Adrenal gland (tissue), 19 donors: ENCODE measurements at places on chromosomes 1 and 21. TPM values are rescaled to one million over a fixed set of nuclear protein-coding genes. Genes with fewer than 3 reads are reported as not detected.

FCN3 gene
- total RNA-seq: 17.8 TPM

PKP1 gene
- 0.42 TPM for total RNA-seq

EPHA2 gene
- 17.0 TPM for total RNA-seq

HMGCS2 gene
- total RNA-seq: not detected

RNF19B gene
- total RNA-seq: 24.3 TPM

- no peaks in the 10 kb centered on the region for H3K27me3 ChIP-seq
- H3K4me3 ChIP-seq: peak overlapping the region; percentile 16
- peak; percentile 70 for DNase-seq
- peak overlapping the region; percentile 87 for H3K27ac ChIP-seq
- H3K36me3 ChIP-seq: peaks cover 32% of the 10 kb centered on the region
- H3K4me1 ChIP-seq: peaks cover 42% of the 10 kb centered on the region
Observed at GRCh38 chr1:166839600-166840308, 479 bp downstream of the POGK start.

DNA sequence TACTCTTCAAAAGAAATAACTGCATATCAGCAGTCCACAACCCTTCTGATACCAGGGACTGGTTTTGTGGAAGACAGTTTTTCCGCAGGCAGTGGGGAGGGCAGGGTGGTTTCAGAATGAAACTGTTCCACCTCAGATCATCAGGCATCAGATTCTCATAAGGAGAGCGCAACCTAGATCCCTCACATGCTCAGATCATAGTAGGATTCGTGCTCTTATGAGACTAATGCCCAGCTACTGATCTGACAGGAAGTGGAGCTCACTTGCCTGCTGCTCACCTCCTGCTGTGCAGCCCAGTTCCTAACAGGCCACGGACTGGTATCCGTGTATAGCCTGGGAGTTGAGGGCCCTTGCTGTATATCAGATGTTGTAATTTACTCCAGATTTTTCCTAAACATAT, 11.5 kb downstream of the RO60 start:
- H3K27me3 ChIP-seq: no peaks in the 10 kb centered on the region
- H3K4me1 ChIP-seq: peaks cover 15% of the 10 kb centered on the region
- no peaks in the 10 kb centered on the region for H3K36me3 ChIP-seq
- H3K27ac ChIP-seq: no peak overlapping the region
- no peak overlapping the region for H3K4me3 ChIP-seq

DNA sequence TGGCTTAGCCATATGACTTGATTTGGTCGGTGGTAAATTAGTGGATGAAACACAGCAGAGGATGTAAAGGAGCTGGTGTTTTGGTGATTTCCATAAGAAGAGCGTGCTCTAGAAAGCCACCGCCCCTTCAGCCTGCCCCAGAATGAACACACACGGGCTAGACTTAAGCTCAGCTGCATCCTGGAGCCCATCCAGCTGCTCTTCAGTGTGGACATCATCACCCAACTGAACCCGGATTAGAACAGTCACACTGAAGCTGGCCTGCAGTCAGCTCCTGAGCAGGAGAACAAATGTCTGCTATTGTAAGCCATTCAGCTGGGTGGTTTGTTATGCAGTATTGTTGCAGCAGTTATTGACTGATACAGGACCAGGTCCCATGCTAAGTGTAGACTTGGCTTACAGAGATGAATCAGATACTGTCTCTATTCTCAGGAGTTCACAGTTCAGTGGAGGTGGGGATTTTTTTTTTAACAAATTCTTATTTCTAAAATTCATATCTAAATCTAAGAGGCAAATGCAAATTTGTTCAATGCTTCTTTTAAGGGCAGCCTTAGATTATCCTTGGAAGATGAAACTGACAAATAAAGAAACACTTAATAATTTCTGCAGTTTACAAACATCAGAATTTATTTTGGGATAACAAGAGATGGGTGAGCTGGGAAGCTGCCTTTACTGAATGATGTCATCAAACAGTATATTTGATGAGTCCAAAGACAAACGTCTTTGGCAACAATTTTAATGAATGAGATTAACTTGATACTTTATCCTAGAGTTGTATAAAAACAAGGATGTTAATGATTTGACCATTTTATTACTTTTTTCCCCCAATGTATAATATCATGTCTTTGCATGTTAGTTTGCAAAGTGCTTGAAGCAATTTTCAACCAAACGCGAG, 251.2 kb downstream of the TRABD2B start:
- H3K36me3 ChIP-seq: no peaks in the 10 kb centered on the region
- no peak overlapping the region for H3K27ac ChIP-seq
- no peaks in the 10 kb centered on the region for H3K4me1 ChIP-seq
- no peak for DNase-seq
- H3K27me3 ChIP-seq: no peaks in the 10 kb centered on the region
- H3K4me3 ChIP-seq: no peak overlapping the region

- no peaks in the 10 kb centered on the region for H3K4me1 ChIP-seq
- no peaks in the 10 kb centered on the region for H3K36me3 ChIP-seq
- H3K27ac ChIP-seq: no peak overlapping the region
Observed at GRCh38 chr1:201771466-201771865, 57.5 kb upstream of the IPO9 start.

DNA sequence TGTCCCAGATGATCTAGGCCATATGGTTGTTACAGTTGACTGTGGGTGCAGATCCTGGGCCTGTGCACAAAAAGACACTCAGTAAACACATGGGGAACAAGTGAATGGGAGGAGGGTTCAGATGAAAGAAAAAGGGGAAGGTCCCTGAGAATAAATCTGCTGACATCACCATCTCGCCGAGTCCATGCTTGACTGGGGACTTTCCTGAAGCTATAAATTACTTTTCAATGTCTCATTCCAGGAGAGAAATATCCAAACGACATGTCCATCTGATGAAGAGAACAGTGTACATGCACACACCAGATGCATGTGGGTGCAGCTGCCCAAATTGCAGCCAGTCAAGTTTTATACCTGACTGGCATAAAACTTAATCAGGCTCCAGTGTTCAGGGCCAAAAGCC, 109.0 kb downstream of the HIVEP3 start:
- DNase-seq: no peak
- no peak overlapping the region for H3K4me3 ChIP-seq
- no peak overlapping the region for H3K27ac ChIP-seq
- H3K27me3 ChIP-seq: no peaks in the 10 kb centered on the region

DNA sequence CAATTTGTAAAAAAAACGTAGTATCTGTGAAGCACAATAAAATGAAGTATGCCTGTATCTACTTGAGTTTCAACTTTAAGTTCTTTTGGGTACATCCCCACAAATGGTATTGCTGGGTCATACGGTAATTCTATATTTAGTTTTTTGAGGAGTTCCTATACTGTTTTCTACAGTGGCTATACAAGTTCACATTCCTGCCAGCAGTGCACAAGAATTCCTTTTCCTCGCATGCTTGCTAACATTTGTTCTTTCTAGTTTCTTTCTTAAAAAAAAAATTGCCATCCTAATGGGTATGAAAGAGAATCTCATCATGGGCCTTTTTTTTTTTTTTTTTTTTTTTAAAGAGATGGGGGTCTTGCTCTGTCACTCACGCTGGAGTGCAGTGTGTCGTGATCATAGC, 41.9 kb downstream of the UCK2 start:
- no peak for DNase-seq
- no peaks in the 10 kb centered on the region for H3K4me1 ChIP-seq
- no peaks in the 10 kb centered on the region for H3K27me3 ChIP-seq
- no peak overlapping the region for H3K27ac ChIP-seq
- no peak overlapping the region for H3K4me3 ChIP-seq

DNA sequence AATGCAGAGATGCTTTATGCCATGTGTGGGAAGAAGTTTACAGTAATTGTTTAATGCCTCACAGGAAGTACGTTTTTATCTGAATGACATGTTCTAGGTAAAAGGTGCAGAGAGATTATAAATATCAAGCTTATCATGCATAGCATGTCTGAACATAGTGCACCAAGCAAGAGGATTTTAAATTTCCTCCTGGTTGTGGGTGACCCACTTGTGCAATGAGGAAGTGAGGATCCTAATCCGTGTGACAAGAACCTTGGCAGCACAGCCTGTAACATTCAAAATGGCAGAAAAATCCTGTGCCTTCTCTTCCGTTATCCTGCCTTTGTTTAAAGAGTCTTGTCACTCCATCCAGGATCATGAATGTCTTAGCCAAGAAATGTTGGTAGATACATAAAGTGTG, 75.6 kb downstream of the PLA2G4A start:
- H3K4me1 ChIP-seq: peaks cover 11% of the 10 kb centered on the region
- H3K4me3 ChIP-seq: no peak overlapping the region
- DNase-seq: peak; percentile 10
- H3K27me3 ChIP-seq: no peaks in the 10 kb centered on the region
- H3K27ac ChIP-seq: no peak overlapping the region
- no peaks in the 10 kb centered on the region for H3K36me3 ChIP-seq

GRCh38 chr1:234730475-234730769, 120.4 kb upstream of the IRF2BP2 start:
- no peak overlapping the region for H3K4me3 ChIP-seq
- no peak overlapping the region for H3K27ac ChIP-seq
- H3K36me3 ChIP-seq: no peaks in the 10 kb centered on the region
- no peak for DNase-seq

DNA sequence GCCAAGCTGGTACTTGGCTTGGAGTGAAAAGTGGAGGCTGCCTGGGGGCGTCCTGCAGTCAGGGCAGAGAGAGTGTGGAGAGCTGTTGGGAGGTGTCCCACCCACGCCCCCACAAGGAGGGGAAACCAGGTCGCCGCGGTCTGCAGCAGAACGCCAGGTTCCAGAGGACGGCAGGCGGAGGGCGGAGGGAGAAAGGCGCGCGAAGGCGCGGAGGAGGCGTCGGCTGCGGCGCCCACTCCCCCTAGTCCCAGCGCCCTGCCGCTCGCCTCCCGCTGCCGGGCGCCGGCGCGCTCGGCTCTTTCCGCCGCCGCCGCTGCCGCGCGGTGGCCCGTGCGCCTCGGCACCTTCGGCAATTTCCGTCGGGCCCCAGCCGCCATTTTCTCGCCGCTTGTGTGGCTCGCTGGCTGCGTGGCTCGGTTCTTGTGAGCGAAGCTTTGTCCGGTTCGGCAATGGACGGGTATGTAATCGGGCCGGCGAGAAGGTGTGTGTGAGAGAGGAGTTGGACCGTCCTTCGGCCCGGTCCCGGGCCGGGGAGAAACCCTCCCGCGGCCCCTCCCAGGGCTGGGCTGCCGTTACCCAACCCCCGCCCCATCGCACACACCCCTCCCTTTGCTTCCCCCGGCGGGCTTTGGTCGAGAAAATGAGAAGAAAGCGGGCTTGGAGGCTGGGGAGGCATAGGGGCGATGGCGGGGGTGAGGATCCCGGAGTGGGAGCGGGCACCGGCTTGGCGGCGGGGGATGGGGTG, at the start of gene PTBP2:
Gene PTBP2 (plus strand): TSS at position 369 of the 745 bp plus-strand sequence. CDS start 81 bp downstream, at position 450.
- DNase-seq: peak; percentile 78
- H3K4me1 ChIP-seq: peaks cover 5% of the 10 kb centered on the region
- H3K4me3 ChIP-seq: peak within 1 kb of the TSS; percentile 79
- H3K27ac ChIP-seq: peak within 1 kb of the TSS; percentile 95
- no peaks in the 10 kb centered on the region for H3K36me3 ChIP-seq
- H3K27me3 ChIP-seq: no peaks in the 10 kb centered on the region

- H3K4me3 ChIP-seq: no peak overlapping the region
- H3K4me1 ChIP-seq: no peaks in the 10 kb centered on the region
- H3K27ac ChIP-seq: no peak overlapping the region
- no peaks in the 10 kb centered on the region for H3K27me3 ChIP-seq
- DNase-seq: no peak
- H3K36me3 ChIP-seq: no peaks in the 10 kb centered on the region
Observed at GRCh38 chr1:53121319-53122172, 20.9 kb downstream of the SLC1A7 start.

GRCh38 chr1:228812961-228813360, 77.7 kb downstream of the RHOU start:
- H3K27ac ChIP-seq: no peak overlapping the region
- no peak for DNase-seq
- no peaks in the 10 kb centered on the region for H3K36me3 ChIP-seq
- H3K4me1 ChIP-seq: no peaks in the 10 kb centered on the region
- H3K27me3 ChIP-seq: no peaks in the 10 kb centered on the region

GRCh38 chr1:44705938-44706337, 25.0 kb downstream of the RNU5D-1 start:
- H3K36me3 ChIP-seq: no peaks in the 10 kb centered on the region
- no peak overlapping the region for H3K27ac ChIP-seq
- no peaks in the 10 kb centered on the region for H3K27me3 ChIP-seq
- H3K4me1 ChIP-seq: no peaks in the 10 kb centered on the region
- DNase-seq: no peak

DNA sequence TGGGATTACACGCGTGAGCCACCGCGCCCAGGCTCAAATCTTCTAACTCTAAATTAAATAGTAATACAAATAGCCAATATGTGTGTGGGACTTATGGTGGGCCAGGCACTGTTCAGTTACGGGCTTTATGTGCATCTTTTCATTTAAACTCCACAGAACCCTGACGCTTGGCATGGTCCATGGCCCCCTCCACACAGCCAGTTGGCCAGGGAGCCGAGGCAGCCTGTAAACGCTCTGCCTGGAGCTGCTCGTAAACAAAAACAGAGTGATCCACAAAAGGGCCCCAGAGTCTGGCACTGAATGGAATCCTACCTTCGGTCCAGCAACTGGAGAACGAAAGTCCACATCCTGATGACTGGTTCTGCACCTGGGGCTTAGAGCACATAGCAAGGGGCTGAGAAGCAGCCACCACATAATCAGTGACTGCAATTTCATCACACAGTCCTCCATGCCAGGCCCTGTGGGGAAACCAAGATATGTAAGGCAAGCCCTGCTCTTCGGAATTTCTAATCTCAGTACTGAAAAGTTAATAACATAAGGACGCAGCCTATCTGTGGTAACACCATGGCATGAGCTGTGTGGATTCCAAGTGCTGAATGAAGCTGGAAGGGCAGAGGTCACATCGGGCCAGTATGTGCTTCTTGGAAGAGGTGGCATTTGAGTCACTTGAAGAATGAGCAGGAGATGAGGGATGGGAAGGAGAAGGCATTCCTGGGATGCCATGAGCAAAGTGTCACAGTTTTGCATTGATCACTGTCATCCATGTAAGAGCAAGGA, 13.5 kb upstream of the ADAMTSL4 start:
- no peaks in the 10 kb centered on the region for H3K27me3 ChIP-seq
- H3K4me3 ChIP-seq: no peak overlapping the region
- H3K4me1 ChIP-seq: no peaks in the 10 kb centered on the region
- no peaks in the 10 kb centered on the region for H3K36me3 ChIP-seq

DNA sequence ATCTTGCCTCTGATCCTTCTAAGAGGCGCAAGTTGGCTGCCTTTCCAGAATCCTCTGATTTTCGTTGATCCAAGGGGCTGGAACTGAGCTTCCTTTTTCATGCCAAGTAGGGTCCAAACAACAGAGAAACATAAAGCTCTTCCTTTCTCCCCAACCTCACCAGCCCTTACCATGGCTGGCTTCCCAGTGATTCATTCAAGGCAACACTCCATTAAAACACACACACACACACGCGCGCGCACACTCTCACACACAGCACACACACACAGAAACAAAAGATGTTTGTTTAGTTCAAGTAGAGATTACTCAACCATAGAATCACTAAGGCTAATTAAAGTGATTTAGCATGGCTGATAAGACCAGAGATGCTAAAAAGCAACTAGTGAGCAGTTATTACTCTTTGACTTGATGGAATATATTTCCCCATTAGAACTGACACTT, 13.0 kb upstream of the GUCA2A start:
- H3K4me1 ChIP-seq: peaks cover 32% of the 10 kb centered on the region
- no peak overlapping the region for H3K4me3 ChIP-seq
- no peaks in the 10 kb centered on the region for H3K27me3 ChIP-seq
- H3K36me3 ChIP-seq: no peaks in the 10 kb centered on the region
- no peak overlapping the region for H3K27ac ChIP-seq
- peak; percentile 65 for DNase-seq
